ENCODE measurements at places on chromosomes 7 and 10.

- DNase-seq: no peak
Observed at GRCh38 chr7:143285470-143285778, 666 bp downstream of the TMEM139 start.

GRCh38 chr10:17385066-17385465 is 69.3 kb downstream of the ST8SIA6 start:
- no peak for DNase-seq

DNA sequence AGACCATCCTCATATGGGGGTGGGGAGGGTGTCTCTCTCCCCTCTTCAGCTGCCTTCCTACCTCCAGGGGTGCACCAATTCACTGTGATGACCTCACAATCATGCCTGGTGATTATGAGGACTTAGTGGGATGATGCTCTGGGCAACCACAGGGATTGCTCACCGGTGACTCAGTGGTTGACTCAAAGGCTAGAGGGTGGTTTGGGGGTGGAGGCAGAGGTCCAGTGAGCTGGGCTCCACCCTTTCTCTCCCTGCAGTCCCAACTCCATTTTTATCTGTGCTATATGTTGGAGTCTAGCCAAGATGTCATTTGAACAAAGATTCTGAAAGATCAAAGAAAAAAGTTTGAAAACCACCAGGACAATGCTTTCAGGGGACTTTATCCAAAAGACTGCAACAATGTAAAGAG is 286.9 kb downstream of the KCNMA1 start:
- DNase-seq: no peak

DNA sequence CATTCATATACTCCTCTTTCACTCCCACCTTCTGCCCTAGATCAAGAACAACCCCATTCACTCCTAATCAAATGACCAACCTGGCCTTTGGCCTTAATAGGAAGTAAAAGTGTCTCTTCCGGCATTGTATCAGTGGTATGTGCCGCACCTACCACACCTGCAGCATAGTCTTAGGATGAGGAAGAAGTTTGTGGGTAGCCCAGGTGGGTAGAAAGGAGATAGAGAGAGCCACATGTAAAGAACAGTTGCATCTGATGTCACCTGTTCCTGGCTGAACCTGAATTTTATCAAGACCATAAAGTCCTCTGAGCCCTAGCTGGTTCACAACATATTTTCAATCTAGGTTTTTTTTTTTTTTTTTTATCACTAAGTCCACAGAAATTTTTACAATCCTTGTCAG is 55.5 kb upstream of the PTPN12 start:
- DNase-seq: no peak

DNA sequence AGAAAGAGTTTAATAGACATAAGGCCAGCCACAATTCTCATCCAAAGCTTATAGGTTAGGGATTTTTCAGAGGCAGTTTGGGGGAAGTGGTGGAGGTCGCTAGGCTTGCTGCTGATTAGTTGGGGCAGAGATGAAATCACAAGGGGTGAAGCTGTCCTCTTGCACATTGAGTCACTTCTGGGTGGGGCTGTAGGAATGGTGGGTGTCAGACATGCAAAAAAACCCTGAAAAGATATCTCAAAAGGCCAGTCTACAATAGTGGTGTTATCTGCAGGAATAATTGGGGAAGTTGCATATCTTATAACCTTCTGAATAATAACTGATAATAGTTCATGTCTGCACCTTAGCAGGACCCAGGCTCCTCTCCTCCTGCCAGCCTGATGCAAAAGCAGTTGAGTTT is 2.1 kb downstream of the FAM24B start:
- DNase-seq: no peak

DNA sequence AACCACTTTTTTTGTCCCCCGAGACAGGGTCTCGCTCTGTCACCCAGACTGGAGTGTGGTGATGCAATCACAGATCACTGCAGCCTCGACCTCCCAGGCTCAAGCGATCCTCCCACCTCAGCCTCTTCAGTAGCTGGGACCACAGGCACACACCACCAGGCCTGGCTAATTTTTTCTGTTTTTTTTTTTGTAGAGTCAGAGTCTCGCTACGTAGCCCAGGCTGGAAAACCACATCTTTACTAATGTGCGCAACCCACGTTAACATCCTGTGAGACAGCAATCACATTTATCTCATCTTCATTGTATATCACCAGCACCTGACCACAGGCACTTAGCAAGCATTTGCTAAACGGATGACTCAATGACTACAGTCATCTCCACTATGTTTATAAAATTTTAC is 77.8 kb upstream of the ATP6V0A4 start:
- peak; percentile 74 for DNase-seq

Data from CD4-positive, alpha-beta T cell treated with Interleukin-4 for 4 hours (primary cell).